ENCODE measurements at places on chromosomes 3 and 15.

DNA sequence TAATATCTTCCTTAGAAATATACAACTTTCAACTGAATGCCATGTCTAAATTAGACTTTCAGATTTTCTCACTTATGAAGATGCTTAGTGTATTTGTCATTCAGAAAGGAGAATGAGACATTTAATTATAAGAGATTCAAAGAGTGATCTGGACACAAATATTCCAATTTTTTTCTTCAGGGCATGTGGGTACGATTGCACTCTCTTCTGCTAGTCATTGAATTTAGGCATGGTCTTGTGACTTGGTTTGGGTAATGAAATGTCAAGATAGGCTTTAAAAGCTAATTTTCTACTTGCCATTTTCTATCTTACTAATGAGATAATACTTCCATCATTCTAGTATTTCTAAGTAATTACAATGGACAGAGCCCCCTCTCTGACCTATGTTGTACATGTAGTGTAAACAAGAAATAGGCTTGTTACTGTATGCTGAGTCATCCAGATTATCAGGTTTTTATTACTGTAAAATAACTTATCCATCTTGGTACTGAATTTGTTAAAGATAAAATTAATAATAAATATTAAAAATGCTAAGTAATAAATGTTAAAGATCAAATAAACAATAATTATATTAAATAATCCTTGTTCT lies 770.8 kb upstream of the BCHE start:
- no peak for DNase-seq

GRCh38 chr15:68789534-68790241 lies 31.0 kb downstream of the ANP32A start:
- DNase-seq: no peak

GRCh38 chr15:68640791-68641331 lies 62.1 kb downstream of the CORO2B start:
- DNase-seq: no peak

- DNase-seq: no peak
Observed at GRCh38 chr15:92891533-92892200, 8.5 kb upstream of the CHD2 start.

GRCh38 chr3:191301782-191302411 lies 27.3 kb upstream of the CCDC50 start:
- DNase-seq: no peak

DNA sequence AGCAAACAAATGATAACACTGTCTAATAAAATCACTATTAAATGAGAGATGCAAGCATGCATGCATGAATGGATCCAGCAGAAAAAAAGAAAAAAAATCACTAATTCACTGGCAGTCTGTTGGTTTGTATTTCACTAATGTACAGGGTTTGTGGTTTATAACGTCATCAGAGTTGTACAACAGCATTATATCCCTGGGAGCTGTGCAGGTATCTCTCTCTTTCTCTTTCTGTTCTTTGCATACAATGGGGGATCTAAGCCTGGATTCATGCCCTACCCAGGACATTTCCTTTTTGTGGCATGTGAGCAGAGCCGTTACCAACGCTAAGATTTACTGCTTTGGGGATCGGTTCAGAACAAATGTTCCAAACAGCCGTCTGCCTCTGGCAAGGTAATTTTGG lies 229.5 kb downstream of the SOX2 start:
- no peak for DNase-seq
